ENCODE measurements at places on chromosomes 3 and 15.

DNA sequence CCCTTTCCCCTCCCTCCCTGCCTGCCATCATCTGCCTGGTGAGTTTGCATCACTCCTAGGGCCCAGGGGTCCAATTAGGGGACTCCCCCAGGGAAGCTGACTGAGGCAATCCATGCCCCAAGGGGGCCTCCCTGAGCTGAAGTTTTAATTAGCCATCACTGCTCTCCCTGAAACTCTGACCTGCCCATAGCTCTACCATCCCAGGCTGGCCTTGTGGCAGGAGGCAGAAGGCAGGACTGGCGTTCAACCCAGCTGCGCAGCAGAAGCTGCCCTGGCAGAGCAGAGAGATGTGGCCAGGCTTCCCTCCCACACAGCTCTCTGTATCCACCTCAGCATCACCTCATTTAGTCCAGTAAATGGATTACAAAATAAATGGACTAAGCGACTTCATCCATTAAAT, 7.7 kb upstream of the C15orf39 start:
- no peak for DNase-seq

GRCh38 chr15:100721758-100722550, 119.6 kb downstream of the ASB7 start:
- no peak for DNase-seq

GRCh38 chr15:101496198-101496986, 6.9 kb upstream of the PCSK6 start:
- no peak for DNase-seq

DNA sequence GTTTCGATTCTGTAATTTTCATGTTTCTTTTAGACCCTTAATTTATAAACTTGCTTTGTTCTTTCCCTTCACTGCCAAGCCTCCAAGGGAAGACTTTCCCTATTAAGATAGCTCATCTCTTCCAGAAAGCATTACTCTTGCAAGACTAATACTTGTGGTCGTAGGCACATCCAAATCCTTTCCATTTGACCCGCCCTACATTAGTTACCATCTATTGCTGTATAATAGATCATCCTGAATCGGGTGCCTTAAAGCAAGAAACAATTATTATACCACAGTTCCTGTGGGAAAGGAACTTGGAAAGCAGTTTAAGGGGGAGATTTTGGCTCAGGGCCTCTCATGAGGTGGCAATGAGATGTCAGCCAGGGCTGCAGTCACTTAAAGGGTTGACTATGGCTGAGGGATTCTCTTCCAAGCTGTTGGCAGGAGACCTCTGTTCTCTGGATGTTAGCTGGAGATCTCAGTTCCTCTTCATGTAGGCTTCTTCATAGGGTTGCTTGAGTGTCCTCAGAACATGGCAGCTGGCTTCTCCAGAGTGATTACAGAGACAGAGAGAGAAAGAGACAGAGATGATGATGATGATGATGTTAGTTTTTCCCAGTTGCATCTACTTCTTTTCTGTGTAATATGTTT, 570.4 kb upstream of the TGFBR2 start:
- DNase-seq = no peak

DNA sequence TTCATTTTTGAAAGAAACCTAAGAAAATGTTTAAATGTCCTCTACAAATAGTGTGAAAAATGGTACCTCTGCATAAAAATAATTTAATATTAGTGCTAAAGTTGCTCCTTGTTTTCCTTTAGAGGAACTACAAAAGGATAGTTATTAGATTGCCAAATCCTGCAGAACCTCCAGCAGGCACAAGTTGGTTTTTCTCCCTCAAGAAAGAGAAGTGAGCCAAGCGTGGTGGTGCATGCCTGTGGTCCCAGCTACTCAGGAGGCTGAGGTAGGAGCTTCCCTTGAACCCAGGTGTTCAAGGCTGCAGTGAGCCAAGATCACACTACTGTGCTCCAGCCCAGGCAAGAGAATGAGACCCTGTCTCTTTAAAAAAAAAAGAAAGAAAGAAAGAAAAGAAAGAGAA, 85.1 kb upstream of the TSEN2 start:
- DNase-seq = no peak

GRCh38 chr3:161422171-161422700, 50.9 kb upstream of the SPTSSB start:
- DNase-seq = no peak

DNA sequence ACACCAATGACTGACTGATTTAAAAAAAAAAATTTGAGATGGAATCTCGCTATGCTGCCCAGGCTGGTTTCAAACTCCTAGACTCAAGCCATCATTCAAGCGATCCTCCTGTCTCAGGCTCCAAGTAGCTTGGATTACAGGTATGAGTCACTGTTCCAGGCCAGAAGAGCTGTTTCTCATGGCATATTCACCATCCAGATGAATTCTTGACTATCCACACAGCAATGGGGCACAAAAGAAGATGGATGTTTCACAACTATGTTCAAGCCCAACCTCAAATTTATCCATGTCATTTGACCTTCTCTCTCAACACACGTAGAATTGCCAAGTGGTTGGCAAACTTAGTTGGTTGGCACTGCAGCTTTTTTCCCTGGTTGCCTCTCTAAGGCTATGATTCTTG, 40.6 kb downstream of the PRICKLE2 start:
- no peak for DNase-seq

DNA sequence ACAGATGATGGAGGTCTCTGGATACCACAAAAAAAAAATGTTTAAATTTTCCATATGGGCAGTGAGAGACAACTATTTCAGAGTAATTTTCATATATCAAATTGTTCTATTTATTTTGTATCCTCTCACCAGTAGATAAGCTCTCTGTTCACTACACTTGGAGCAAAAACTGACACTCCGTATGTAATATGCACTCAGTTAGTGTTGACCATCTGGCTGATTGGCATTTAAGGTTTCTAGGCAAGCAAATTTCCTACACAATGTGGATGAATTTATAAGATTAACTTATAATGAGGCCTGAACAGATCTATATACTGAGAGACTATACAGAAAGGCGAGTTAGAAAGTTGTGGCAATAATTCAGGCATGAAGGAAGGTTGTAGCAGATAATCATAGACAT, 836.5 kb upstream of the SEMA6D start:
- DNase-seq = no peak

DNA sequence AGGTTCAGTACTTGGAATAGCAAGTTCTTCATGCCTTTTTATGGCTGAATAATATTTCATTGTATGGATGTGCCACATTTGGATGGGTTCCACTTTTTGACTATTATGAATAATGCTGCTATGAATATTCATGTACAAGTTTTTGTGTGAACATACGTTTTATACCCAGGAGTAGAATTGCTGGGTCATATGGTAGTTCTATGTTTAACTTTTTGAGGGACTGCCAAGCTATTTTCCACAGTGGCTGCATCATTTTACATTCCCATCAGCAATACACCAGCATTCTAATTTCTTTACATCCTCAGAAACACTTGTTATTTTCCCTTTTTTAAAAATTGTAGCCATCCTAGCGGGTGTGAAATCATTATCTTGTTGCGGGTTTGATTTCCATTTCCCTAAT, 76.0 kb upstream of the PRR20G start:
- no peak for DNase-seq
